Ascending aorta (tissue), 2 donors: ENCODE measurements at places on chromosomes 3 and 15. TPM values are rescaled to one million over a fixed set of nuclear protein-coding genes. Genes with fewer than 3 reads are reported as not detected.

The ZFYVE19 gene
- 61.0 TPM for total RNA-seq

GRCh38 chr3:100358413-100358812, 23.9 kb downstream of the NIT2 start:
- DNase-seq: no peak

The PLSCR5 gene
- not detected for total RNA-seq

DNA sequence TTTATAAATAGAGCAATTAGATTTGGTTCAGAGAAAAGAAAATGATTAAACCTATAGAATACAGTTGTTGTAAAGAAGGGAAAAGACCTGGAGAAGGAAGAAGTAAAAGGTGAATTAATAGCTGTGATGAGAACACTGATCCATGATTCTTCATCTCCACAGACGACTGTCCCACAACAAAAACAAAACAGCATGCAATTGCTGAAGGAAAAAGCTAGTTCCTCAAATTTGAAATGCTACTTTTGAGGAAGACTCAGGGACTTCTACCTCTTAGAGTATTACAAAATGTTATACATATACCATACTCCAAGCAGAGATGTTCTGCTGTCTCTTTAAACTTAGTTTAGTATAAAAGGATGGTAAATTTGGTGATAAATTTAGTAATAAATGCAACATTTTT, 21.5 kb downstream of the ALCAM start:
- no peak for DNase-seq

The LYZL4 gene
- total RNA-seq: not detected
